Right renal pelvis (tissue), 4 donors: ENCODE measurements at places on chromosomes 3 and 15. TPM values are rescaled to one million over a fixed set of nuclear protein-coding genes. Genes with fewer than 3 reads are reported as not detected.

The CTXND1 gene
- polyA plus RNA-seq, result 10.4 TPM

The NECTIN3 gene
- 39.3 TPM for polyA plus RNA-seq

The RBPMS2 gene
- 13.2 TPM for polyA plus RNA-seq

The LRRC15 gene
- 0.10 TPM for polyA plus RNA-seq

- no peak for DNase-seq
Measured at GRCh38 chr3:25460751-25461150, 32.7 kb downstream of the RARB start.

DNA sequence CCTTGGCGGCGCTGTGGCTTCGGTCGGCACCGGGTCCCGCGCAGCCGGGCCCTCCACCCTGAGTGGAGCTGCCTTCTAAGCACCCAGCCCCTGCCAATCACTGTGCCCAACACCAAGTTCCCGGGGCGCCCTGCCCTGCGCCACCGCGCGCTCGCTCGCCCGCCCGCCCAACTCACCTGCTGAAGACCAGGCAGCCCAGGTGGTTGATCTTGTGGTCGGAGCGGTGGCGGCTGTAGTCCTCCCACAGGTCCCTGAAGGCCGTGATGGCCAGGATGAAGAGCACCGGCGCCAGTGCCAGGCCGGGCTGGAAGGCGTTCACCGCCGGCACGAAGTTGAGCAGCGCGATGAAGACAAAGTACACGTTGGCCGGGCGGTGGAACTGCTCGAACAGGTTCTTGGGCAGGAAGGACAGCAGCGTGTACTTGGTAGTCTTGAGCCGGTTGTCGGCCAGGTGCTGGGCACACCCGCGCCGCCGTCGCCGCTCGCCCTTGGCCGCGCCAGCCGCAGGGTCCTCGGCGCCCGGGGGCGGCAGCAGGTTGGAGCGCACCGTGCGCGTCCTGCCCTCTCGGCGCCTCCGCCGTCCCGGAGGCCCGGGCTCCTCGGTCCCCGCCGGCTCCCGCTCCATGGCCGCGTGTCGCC is 536 bp downstream of the ATP10A start:
- DNase-seq, result no peak

GRCh38 chr3:10553591-10554235 is 48.3 kb upstream of the ATP2B2 start:
- no peak for DNase-seq

DNA sequence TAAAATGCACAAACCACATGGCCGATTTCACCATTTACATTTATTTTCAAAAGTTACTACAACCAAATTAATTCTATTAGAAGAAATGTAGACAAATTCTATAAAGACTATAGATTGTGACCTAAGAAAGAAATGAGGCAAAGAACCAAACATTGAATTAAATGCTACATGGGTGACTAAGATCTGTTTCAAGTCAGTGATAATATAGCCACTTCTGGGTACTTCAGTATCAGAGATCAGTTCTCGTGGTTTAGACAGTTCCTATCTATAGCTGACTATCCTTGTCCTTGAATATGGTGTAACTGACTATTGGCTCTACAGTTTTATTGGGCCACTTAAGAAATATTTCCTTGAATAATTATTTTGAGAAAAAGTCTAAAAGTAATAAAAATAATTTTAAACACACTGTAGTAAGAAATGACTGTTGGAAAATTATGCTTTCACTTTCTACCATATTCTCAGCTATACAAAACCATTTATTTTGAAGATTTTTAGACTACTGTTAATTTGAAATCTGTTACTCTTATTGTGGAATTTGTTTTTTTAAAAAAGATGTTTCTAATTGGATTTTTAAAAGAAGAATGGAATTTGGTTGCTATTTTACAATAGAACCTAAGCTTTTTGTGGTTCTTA is 14.1 kb downstream of the KCNMB3 start:
- no peak for DNase-seq

- no peak for DNase-seq
Measured at GRCh38 chr3:4564928-4565586, 71.9 kb downstream of the ITPR1 start.

- DNase-seq, result no peak
Measured at GRCh38 chr3:69095636-69096035, 10.9 kb downstream of the ARL6IP5 start.

GRCh38 chr3:174862101-174862500 is 3.0 kb downstream of the NAALADL2 start:
- DNase-seq, result no peak

DNA sequence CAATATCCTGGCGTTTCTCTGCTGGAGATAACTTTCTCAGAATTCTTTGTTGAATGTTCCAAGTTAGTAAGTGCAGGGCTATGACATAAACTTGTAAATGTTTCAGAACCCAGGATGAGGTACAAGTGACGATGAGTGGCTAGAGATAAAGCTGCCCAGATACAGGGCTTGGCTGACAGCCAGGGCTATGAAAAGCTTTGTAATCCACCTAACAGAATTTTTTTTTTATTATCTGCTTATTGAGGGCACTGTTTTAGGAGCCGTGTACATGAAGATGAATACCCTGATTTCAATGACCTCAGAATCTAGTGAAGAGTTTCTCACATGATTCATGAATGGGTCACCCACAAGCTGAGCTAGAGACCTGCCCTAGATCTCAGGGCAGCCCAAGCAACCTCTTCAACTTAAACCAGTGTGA is 431.4 kb downstream of the DIPK2A start:
- no peak for DNase-seq

DNA sequence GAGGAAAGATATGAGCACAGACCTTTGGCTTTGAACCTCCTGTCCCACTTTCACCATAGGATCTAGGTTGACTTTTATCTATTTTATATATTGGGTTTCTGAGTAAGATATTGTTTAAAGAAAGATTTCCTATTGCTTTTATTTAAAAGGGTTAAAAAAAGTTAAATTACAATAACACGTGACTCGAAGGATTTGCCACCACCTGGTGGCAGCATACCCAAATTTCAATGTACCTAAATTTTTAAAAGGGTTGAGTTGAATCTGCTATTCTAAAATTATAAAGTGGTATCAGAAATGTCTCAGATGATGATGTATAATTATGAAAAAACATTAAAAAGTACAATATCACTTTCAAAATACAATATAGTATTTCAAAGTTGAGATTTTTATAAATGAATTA is 368.4 kb downstream of the MECOM start:
- no peak for DNase-seq

DNA sequence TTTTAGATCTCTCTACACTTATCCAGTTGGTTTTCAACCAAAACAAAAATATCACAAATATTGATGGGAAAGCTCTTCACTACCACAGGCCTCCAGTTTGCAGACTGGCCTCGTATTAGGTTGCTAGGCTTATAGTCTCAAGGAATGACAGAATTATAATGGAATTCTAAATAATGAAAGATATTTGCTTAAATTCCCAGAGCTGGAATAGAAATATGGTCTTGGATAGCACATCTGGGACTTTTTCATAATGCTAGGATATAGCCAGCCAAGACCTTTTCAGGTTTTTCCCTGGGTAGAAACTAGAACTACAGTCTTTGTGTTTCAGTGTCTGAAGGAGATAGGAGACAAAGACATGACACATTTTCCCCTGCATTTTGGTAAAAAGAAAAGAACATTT is 121.9 kb upstream of the STAC start:
- no peak for DNase-seq

- no peak for DNase-seq
Measured at GRCh38 chr15:88391006-88391405, 76.2 kb downstream of the MRPL46 start.

DNA sequence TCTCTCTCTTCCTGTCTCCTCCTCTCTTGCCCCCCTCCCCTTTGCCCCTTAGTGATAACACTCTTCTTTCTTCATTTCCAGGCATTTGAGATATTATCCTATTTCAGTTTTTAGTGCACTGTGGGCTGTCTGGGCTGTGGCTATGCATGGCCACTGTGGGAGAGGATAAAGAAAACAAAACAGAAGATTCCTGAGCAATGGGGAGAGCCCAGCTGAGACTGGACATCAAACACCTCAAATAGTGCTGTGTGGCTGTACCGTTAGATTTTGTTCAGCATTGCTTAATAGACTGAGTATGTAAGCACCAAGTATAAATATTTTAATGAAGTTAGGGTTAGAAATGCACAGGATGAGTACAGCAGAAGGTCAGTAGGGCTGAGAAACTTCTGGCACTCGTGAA is 7.9 kb upstream of the GBE1 start:
- no peak for DNase-seq
